Placental epithelial cell (primary cell): ENCODE measurements at places on chromosomes 2 and 18. TPM values are rescaled to one million over a fixed set of nuclear protein-coding genes. Genes with fewer than 3 reads are reported as not detected.

NT5DC4 gene
- not detected in 2 replicates for total RNA-seq

TCF23 gene
- total RNA-seq: not detected in 2 replicates

CDKL4 gene
- total RNA-seq: 0.39 and 0.54 TPM in 2 replicates

SLC9A4 gene
- total RNA-seq: 0.22 and 0.79 TPM in 2 replicates

NEU4 gene
- not detected in 2 replicates for total RNA-seq

COLEC12 gene
- under 0.01 TPM in 1 of 2 replicates, not detected in the other for total RNA-seq

ITGB6 gene
- 1,146 and 1,311 TPM in 2 replicates for total RNA-seq

ERFE gene
- not detected in 2 replicates for total RNA-seq

DRC1 gene
- total RNA-seq: not detected in 2 replicates

FEV gene
- not detected in 2 replicates for total RNA-seq

SLC20A1 gene
- total RNA-seq: 13.3 and 14.1 TPM in 2 replicates

CD226 gene
- total RNA-seq: under 0.01 and 0.11 TPM in 2 replicates

C2orf80 gene
- total RNA-seq: not detected in 2 replicates

TGFA gene
- total RNA-seq: 3.1 and 4.7 TPM in 2 replicates

MOGAT1 gene
- not detected in 2 replicates for total RNA-seq

CROCC2 gene
- not detected in 2 replicates for total RNA-seq

ANKRD62 gene
- total RNA-seq: not detected in 2 replicates

KIAA2012 gene
- under 0.01 TPM in 1 of 2 replicates, not detected in the other for total RNA-seq

ARID5A gene
- 1.2 and 1.6 TPM in 2 replicates for total RNA-seq
